Neural crest cell (in vitro differentiated cells): ENCODE measurements at places on chromosomes 13 and 19. TPM values are rescaled to one million over a fixed set of nuclear protein-coding genes. Genes with fewer than 3 reads are reported as not detected.

GRCh38 chr13:27359199-27359821 lies 65.1 kb upstream of the GTF3A start:
- H3K4me3 ChIP-seq: no peak overlapping the region
- no peak overlapping the region for H3K27ac ChIP-seq
- DNase-seq: peak; percentile 63
- no peaks in the 10 kb centered on the region for H3K36me3 ChIP-seq
- peaks cover 7% of the 10 kb centered on the region for H3K4me1 ChIP-seq
- H3K27me3 ChIP-seq: peaks cover 48% of the 10 kb centered on the region

DNA sequence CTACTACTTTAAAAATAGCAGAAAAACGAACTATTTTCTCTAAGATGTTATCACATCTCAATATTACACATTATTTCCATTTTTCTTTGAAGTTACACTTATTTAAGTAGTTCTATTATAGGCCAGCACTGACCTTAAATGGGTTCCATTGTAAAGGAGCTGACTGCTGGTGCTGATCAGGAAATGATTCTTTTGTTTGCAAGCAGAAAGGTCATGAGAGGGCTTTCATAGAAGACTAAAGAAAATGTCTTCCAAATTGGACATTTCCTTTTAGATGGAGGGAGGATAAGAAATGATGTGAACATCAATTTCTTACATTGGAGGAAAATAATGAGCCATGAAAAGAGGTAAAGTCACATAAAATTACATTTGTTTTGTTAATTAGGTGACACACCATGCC lies 96.2 kb downstream of the SUCLA2 start:
- H3K36me3 ChIP-seq: peaks cover 31% of the 10 kb centered on the region
- H3K27me3 ChIP-seq: no peaks in the 10 kb centered on the region
- DNase-seq: no peak
- peaks cover 25% of the 10 kb centered on the region for H3K4me1 ChIP-seq
- H3K4me3 ChIP-seq: no peak overlapping the region

DNA sequence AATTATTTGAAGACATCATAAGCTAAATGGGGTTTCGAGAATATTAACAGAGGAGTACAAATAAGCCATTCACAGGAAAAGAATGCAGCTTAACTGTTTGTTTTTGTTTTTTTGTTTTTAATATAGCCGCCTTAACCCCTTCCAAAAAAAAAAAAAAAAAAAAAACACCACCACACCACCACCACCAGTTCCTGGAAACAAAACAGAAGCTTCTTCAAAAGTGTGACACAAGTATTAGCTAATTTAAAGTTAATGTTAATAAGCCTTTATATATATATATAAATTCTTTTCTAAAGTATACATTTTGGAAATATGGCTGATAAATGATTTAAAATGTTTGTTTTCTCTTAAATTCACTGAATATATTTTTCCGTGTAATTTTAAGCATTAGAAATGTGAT lies 1.4 kb downstream of the RAP2A start:
- DNase-seq: no peak
- peak overlapping the region; percentile 96 for H3K4me3 ChIP-seq
- peaks cover 42% of the 10 kb centered on the region for H3K4me1 ChIP-seq

DNA sequence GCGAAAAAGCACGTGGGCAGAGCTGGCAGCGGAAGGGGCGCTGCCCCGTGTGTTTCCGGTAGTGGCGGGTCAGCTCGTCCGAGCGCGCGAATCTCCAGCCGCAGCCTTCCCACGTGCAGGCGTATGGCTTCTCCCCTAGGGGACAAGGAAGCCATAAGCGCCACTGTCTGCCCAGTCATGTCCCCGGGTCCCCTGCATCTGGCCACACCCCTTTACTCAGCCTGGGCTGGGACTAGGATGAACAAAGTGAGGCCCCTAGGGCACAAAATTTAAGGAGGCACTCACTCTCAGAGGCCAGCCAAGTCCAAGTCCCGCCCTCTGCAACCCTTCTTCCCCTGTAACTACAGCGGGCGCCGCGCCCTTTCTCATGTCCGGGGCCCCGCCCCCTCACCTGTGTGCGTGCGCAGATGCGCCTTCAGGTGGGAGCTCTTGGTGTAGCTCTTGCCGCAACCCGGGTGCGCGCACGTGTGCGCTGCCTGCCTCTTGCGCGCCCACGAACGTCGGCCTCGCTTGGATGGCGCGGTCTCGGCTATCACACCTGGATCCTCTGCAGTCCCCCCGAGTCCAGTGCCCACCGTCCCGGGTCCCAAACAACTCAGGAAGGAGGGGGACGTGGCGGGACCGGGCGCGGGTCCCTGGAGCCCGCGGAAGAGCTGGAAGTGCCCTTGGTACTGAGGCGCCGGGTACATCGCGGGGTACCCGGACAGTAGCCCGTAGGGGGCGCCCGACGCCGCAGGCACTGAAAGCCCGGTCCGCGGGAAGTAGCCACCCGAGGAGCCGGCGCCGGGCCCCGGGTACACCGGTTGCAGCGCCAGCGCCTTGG lies 1.9 kb downstream of the KLF1 start:
- peak; percentile 48 for DNase-seq
- H3K4me3 ChIP-seq: peak overlapping the region; percentile 15
- H3K4me1 ChIP-seq: peaks cover 17% of the 10 kb centered on the region
- no peaks in the 10 kb centered on the region for H3K36me3 ChIP-seq
- H3K27me3 ChIP-seq: peaks cover 76% of the 10 kb centered on the region

- no peak overlapping the region for H3K4me3 ChIP-seq
- H3K4me1 ChIP-seq: no peaks in the 10 kb centered on the region
- H3K27ac ChIP-seq: no peak overlapping the region
Measured at GRCh38 chr13:34216256-34216655, 398.3 kb downstream of the RFC3 start.

GRCh38 chr19:888581-889385 lies 4.2 kb downstream of the MED16 start:
- peak overlapping the region; percentile 80 for H3K4me3 ChIP-seq
- DNase-seq: no peak
- H3K4me1 ChIP-seq: peaks cover 8% of the 10 kb centered on the region
- no peak overlapping the region for H3K27ac ChIP-seq
- H3K27me3 ChIP-seq: peaks cover 6% of the 10 kb centered on the region

GRCh38 chr13:41107584-41108014 lies 25.0 kb downstream of the KBTBD6 start:
- no peaks in the 10 kb centered on the region for H3K27me3 ChIP-seq
- H3K36me3 ChIP-seq: no peaks in the 10 kb centered on the region
- no peak overlapping the region for H3K27ac ChIP-seq
- no peak overlapping the region for H3K4me3 ChIP-seq
- no peak for DNase-seq

- peak overlapping the region; percentile 87 for H3K27ac ChIP-seq
- no peaks in the 10 kb centered on the region for H3K27me3 ChIP-seq
- H3K4me3 ChIP-seq: no peak overlapping the region
- H3K4me1 ChIP-seq: peaks cover 11% of the 10 kb centered on the region
Measured at GRCh38 chr13:51778392-51778791, 25.6 kb downstream of the DHRS12 start.

- no peaks in the 10 kb centered on the region for H3K36me3 ChIP-seq
- H3K27ac ChIP-seq: no peak overlapping the region
- no peaks in the 10 kb centered on the region for H3K27me3 ChIP-seq
- DNase-seq: no peak
Measured at GRCh38 chr13:22561581-22561980, 619.2 kb upstream of the SGCG start.

DNA sequence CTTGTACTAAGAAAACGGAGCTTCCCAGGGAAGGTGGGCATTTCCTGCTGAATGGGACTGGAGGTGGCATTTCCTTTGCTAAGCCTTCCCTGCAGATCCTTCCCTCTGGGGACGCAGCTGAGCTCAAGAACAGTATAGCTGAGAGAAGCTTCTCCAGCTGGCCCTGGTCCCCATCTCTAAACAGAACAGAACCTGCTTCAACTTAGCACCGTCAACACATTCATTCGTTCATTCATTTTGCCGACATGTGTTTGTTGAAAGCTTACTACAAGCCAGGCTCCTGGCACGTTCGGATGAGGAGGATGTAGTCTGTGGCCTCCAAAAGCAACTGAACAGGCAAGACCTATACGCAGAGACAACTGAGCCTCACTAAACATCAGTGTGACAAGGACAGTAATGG lies 36.6 kb upstream of the PEPD start:
- peaks cover 6% of the 10 kb centered on the region for H3K4me1 ChIP-seq
- peaks cover 4% of the 10 kb centered on the region for H3K27me3 ChIP-seq
- H3K4me3 ChIP-seq: no peak overlapping the region
- H3K27ac ChIP-seq: peak overlapping the region; percentile 48
- no peak for DNase-seq

GRCh38 chr13:98984983-98985382 lies 7.1 kb upstream of the DOCK9 start:
- H3K4me1 ChIP-seq: peaks cover 4% of the 10 kb centered on the region
- no peaks in the 10 kb centered on the region for H3K27me3 ChIP-seq
- H3K4me3 ChIP-seq: no peak overlapping the region
- no peaks in the 10 kb centered on the region for H3K36me3 ChIP-seq

DNA sequence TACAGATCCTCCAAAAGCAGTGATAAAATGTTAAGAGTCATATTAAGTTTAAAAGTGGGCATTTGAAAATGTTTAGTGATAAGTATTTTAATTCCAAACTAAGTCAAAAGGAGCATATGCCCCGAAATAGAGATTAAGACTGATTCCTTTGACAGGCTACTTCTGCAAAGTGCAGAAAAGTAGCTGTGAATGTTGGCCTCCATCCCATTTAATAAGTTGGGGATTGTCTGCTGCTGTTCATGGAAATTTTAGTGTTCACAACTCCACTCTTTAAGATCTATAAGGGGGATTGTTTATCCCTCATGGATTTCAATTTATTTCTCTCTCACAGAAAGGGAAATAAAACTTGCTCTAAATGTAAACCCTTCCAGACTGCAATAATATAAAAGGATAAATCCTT lies 278.3 kb downstream of the KCTD12 start:
- H3K27me3 ChIP-seq: no peaks in the 10 kb centered on the region
- no peaks in the 10 kb centered on the region for H3K4me1 ChIP-seq
- no peak for DNase-seq
- no peak overlapping the region for H3K27ac ChIP-seq
- H3K4me3 ChIP-seq: no peak overlapping the region

DNA sequence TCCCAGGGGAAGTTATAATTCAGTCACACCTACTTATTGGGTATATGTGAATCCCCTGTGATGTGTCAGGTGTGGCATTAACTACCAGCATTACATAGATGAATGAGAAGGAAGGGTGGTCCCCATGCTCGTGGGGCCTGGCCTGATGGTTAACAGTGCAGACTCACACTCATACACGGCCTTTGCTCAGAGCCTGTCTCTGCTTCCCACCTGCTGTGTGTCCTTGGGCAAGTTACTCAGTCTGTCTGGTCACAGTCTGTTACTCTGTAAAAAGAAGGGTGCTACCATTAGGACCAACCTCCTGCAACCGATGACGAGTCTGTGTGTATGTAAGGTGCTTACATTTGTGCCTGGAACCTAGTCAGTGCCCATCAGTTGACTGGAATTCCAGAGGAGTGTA lies 23.8 kb downstream of the SAFB start:
- H3K36me3 ChIP-seq: peaks cover 22% of the 10 kb centered on the region
- no peaks in the 10 kb centered on the region for H3K27me3 ChIP-seq
- H3K4me3 ChIP-seq: no peak overlapping the region
- DNase-seq: no peak
- no peak overlapping the region for H3K27ac ChIP-seq
- H3K4me1 ChIP-seq: peaks cover 3% of the 10 kb centered on the region

- no peaks in the 10 kb centered on the region for H3K4me1 ChIP-seq
- H3K27ac ChIP-seq: no peak overlapping the region
- H3K27me3 ChIP-seq: peaks cover 8% of the 10 kb centered on the region
- H3K4me3 ChIP-seq: no peak overlapping the region
Measured at GRCh38 chr19:33550768-33551167, 29.2 kb upstream of the PEPD start.

DNA sequence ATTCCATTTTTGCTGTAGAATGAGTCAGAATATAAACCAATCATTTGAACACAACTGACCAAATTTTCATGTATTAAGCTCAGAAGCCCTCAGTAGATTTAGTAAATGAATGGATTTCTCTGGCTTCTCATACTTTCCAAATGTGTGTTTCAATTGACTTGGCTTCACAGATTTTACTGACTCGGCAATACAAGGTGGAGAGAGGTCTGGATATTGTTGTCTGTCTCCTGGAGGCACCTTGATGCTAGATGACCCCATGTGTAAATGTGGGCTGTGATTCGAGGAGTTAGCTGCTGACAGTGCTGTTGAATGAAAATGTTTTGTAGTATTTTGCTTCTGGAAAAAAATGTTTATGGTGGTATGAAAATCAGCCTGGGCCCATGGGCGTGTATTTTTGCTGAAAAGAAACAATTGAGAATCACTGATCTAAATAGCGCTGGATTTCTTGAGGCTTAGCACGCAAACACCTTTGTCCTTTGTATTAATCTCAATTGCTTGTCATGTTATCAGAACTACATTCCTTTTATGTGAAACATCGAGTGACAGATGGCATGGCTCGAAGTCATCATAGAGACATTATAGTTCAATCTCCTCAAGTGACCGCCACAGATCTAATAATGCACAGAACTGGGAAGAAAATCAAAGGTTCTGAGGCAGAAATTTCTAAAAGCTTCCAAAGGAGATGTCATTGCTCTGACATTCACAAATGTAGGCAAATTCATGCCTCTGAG lies 41.2 kb upstream of the UBAC2 start:
- DNase-seq: no peak
- H3K4me1 ChIP-seq: peaks cover 28% of the 10 kb centered on the region
- no peaks in the 10 kb centered on the region for H3K27me3 ChIP-seq
- no peak overlapping the region for H3K27ac ChIP-seq
- H3K4me3 ChIP-seq: no peak overlapping the region
- no peaks in the 10 kb centered on the region for H3K36me3 ChIP-seq

- H3K4me1 ChIP-seq: no peaks in the 10 kb centered on the region
- no peak overlapping the region for H3K4me3 ChIP-seq
- no peak for DNase-seq
- H3K27ac ChIP-seq: no peak overlapping the region
Measured at GRCh38 chr13:100273552-100273951, 184.7 kb downstream of the PCCA start.

GRCh38 chr19:18320865-18321733 lies 1.8 kb downstream of the LSM4 start:
- no peaks in the 10 kb centered on the region for H3K36me3 ChIP-seq
- H3K4me1 ChIP-seq: peaks cover 30% of the 10 kb centered on the region
- no peak for DNase-seq
- no peaks in the 10 kb centered on the region for H3K27me3 ChIP-seq
- H3K27ac ChIP-seq: peak overlapping the region; percentile 71

GRCh38 chr13:98978280-98978679 lies 416 bp upstream of the DOCK9 start:
- no peak overlapping the region for H3K4me3 ChIP-seq
- no peak for DNase-seq
- no peak overlapping the region for H3K27ac ChIP-seq
- no peaks in the 10 kb centered on the region for H3K36me3 ChIP-seq
- H3K4me1 ChIP-seq: peaks cover 36% of the 10 kb centered on the region

GRCh38 chr19:35015270-35015953 lies 14.9 kb upstream of the SCN1B start:
- H3K4me3 ChIP-seq: no peak overlapping the region
- no peaks in the 10 kb centered on the region for H3K27me3 ChIP-seq
- H3K36me3 ChIP-seq: peaks cover 19% of the 10 kb centered on the region
- H3K4me1 ChIP-seq: no peaks in the 10 kb centered on the region
- no peak for DNase-seq

GRCh38 chr13:37225414-37226070 lies 120.1 kb upstream of the CSNK1A1L start:
- H3K27me3 ChIP-seq: no peaks in the 10 kb centered on the region
- no peak overlapping the region for H3K27ac ChIP-seq
- no peak overlapping the region for H3K4me3 ChIP-seq

Gene CYP2F1
- not detected in 2 replicates for total RNA-seq

Gene SLC17A7
- 0.23 TPM in 1 of 2 replicates, not detected in the other for total RNA-seq

Gene SYCN
- not detected in 2 replicates for total RNA-seq

Gene HSD17B14
- 4.2 and 6.6 TPM in 2 replicates for total RNA-seq

Gene IL12RB1
- not detected in 2 replicates for total RNA-seq

Gene TLE6
- total RNA-seq: 0.44 TPM in 1 of 2 replicates, not detected in the other

Gene CLEC4M
- not detected in 2 replicates for total RNA-seq

Gene PSG5
- total RNA-seq: not detected in 2 replicates

Gene ZIC2
- 48.6 and 55.3 TPM in 2 replicates for total RNA-seq

Gene TBXA2R
- total RNA-seq: 0.23 and 0.52 TPM in 2 replicates

Gene ZNF69
- 32.1 and 33.9 TPM in 2 replicates for total RNA-seq
